Stimulated activated CD4-positive, alpha-beta T cell treated with anti-CD3 and anti-CD28 coated beads, Interleukin-12 subunit alpha, Interleukin-12 subunit beta, amount 100 ng/mL, for 24 hours (primary cell): ENCODE measurements at places on chromosomes 16 and 17.
A peak's percentile ranks its signal among the peaks of the same experiment; 100 is the strongest.

DNA sequence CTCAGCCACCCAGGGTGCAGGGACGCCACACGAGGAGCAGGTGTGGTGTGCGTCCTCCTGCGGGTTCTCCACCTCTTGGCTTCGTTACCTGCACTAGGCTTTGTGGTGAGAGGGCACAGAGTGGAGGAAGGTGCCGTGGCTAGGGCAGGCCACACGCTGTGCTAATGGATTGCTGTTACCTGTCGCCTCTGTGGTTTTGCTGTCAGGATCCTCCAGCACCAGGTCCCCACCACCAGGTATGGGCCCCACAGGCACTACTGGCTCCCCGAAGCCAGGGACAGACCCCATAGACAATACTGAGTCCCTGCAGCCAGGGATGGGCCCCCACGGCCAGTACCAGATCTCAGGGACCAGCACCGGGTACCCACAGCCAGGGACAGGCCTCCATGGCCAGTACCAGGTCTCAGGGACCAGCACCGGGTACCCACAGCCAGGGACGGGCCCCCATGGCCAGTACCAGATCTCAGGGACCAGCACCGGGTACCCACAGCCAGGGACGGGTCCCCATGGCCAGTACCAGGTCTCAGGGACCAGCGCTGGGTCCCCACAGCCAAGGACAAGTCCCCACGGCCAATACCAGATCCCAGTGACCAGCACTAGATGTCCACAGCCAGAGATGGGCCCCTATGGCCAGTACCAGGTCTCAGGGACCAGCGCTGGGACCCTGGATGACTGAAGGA lies 315.6 kb downstream of the SEC14L1 start:
- DNase-seq, result no peak

GRCh38 chr16:88886845-88887521 lies 20.5 kb upstream of the PABPN1L start:
- DNase-seq, result no peak

DNA sequence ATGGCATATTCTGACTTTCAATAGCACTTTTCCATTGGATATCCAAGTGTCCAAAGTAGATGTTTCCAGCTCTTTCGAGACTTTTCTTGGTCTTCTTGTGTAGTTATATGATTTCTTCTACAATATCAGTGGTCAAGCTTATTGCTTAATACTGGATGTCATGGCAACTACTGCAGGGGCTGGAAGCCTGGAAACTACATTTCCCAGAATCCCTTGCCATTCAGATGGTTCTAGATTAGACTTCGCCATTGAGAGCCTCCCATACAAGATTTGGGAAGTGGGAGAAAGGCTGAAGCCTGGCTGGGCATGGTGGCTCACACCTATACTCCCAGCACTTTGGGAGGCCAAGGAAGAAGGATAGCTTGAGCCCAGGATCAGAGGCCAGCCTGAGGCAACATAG lies 153.6 kb downstream of the C16orf95 start:
- DNase-seq, result no peak

GRCh38 chr16:85888405-85889331 lies 10.3 kb upstream of the IRF8 start:
- no peak for DNase-seq

- DNase-seq, result no peak
Observed at GRCh38 chr16:67658849-67659674, 998 bp downstream of the ACD start.

- DNase-seq, result no peak
Observed at GRCh38 chr16:50505714-50506542, 42.3 kb upstream of the NKD1 start.

GRCh38 chr16:66335704-66336329 lies 30.7 kb upstream of the CDH5 start:
- DNase-seq, result no peak

DNA sequence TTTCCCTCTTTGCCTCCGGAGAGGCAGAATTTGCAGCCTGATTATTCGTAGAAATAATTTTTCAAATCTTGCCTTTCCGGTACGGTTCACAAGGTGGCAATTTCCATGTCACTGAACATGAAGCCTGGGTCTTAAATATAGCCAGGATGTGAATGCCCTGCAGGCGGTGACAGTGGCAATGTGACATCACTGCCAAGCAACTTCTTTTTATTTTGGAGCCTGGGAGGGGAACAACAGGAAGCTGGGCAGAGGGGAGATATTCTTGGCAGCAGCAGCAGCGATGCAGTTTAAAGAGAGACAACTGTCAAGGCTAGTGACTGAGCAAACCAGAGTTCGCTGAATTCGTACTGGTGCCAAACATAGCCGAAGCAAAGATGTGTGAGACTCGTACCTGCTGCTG lies 171.1 kb downstream of the SNX29 start:
- no peak for DNase-seq

DNA sequence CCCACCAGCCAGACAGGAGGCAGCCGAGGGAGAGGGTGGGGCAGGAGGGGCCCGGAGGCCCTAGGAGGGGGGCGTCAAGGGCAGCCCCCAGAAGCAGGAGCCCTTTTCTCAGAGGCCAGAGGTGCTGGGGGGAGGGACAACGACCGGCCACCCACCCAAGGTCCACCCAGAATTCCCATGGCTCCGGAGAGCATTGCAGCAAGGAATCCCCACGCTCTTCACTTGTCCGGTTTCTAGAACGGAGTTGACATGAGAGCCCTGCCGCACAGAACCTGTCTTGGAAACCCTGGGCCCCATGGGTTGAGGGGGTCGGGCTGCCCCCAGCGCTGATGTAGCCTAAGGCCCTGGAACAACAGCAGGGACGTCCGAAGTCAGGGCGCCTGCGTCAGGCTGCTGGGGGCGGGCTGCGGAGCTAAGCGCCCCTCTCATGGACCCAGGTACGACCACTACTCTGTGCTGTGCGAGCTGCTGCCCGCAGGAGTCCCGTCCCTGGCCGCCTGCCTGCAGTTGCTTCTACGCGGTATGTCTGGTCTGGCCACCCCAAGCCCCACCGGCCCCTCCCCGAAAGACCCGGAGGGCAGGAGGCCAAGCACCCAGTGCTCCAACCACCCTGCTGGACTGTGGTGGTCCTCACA lies 11.2 kb downstream of the CYBC1 start:
- no peak for DNase-seq

- DNase-seq, result no peak
Observed at GRCh38 chr17:17400566-17401184, 76.1 kb upstream of the MED9 start.

- no peak for DNase-seq
Observed at GRCh38 chr17:35856603-35857002, 12.1 kb downstream of the HEATR9 start.

DNA sequence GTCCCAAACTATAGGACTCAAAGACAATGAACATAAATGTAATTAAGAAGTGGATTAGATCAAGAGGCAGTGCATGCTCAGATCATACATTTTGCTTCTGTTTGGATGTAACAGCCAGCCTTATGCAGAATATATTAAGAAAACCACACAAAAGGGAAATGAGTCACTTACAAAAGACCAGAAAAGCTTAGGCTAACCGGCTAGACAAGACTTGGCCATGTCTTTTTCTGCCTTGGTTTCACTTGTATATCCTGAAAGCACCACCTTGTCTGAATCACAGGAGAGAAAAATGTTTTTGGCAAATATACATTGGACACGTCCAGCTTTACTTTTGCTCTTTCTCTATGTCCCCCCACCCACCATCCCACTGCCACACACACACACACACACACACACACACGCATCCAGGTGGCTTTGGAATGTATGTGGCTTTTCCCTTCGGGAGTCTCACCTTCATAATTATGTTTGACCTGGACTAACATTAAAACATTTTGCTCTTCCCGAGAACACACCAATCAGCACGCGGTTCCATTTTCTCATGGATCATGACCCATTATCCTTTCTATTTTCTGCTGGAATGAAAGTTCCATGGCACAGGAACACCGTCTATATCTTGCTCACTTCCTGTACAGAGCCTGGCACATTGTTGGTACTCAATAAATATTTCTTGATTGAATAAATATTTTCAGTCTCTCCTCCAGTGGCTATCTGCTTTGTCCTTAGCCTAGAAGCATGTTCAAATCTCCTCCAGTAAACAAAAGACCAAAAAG lies 64.6 kb downstream of the CDK5R1 start:
- DNase-seq, result no peak

GRCh38 chr17:17822189-17822588 lies 14.6 kb downstream of the SREBF1 start:
- no peak for DNase-seq

- no peak for DNase-seq
Observed at GRCh38 chr16:84943620-84944019, 67.7 kb downstream of the ZDHHC7 start.

DNA sequence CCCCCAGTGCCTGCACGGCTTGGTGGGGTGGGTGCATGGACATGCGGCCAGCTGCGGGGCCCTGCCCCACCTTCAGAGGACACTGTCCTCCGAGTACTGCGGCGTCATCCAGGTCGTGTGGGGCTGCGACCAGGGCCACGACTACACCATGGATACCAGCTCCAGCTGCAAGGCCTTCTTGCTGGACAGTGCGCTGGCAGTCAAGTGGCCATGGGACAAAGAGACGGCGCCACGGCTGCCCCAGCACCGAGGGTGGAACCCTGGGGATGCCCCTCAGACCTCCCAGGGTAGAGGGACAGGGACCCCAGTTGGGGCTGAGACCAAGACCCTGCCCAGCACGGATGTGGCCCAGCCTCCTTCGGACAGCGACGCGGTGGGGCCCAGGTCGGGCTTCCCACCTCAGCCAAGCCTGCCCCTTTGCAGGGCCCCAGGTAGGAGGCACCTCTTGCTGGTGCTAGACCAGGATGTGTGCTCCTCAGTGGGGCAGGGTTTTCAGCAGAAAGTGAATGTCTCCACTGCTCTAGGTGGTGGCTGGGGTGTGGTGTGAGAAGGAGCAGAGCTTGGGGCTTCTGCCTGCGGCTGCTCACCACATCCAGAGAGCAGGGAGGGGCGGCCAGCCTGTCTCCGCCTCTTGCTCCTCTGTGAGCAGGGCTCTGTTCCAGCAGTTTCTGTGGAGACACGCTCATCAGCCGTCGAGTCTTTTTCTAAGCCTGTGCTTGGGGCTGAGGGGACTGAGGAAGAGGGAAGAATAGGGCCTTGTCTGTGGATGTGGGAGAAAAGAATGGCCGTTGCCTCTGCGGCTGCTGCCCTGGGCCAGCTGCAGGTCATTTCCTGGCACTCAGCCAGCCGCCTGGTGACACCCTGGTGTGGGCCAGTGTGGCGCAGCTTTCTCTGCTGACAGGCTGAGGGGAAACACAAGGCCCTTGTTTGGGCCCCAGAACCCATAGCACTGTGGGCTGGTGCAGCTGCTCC lies 2.2 kb downstream of the ZNF276 start:
- peak; percentile 58 for DNase-seq

GRCh38 chr16:578870-579405 lies 9.2 kb downstream of the PIGQ start:
- DNase-seq, result peak; percentile 43

GRCh38 chr17:13626703-13627102 lies 25.0 kb upstream of the HS3ST3A1 start:
- DNase-seq, result no peak

- no peak for DNase-seq
Observed at GRCh38 chr17:63019138-63019873, 53.3 kb downstream of the TANC2 start.

DNA sequence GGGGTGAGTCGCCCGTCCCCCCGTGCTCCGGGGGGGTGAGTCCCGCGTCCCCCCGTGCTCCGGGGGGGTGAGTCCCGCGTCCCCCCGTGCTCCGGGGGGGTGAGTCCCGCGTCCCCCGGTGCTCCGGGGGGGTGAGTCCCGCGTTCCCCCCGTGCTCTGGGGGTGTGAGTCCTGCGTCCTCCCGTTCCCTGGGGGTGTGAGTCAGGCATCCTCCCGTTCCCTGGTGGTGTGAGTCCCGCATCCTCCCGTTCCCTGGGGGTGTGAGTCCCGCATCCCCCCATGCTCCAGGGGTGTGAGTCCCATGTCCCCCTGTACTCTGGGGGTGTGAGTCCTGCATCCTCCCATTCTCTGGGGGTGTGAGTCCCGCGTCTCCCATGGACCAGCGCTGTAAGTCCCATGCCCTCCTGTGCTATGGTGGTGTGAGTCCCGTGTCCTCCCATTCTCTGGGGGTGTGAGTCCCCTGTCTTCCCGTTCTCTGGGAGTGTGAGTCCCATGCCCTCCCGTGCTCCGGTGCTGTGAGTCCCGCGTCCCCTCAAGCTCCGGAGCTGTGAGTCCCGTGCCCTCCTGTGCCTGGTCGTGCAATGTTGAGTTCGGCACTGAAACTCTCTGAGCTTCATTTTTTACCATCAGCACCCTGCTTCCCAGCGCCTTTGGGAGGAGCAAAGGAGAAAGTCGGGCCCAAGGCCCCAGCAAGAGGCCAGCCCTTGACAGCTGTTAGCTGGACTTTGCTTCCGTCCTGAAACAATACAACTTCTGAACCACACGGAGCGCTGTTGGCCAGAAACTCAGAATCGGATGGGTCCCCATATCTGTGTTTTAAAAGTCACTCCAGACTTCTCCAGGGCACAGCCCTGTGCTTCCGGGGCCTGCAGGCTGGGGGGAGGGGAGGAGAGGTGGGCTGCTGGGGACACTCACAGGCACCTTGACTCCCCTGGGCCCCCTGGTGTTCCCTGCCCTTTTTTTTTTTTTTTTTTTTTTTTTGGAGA lies 11.5 kb upstream of the ZC3H18 start:
- no peak for DNase-seq

GRCh38 chr16:30657866-30658730 lies at the start of gene FBRS:
Gene FBRS (plus strand): TSS chr16:30658431. CDS start chr16:30659519, 1,088 bp downstream.
- DNase-seq, result peak; percentile 99
